ENCODE measurements at places on chromosomes 13 and 19.

DNA sequence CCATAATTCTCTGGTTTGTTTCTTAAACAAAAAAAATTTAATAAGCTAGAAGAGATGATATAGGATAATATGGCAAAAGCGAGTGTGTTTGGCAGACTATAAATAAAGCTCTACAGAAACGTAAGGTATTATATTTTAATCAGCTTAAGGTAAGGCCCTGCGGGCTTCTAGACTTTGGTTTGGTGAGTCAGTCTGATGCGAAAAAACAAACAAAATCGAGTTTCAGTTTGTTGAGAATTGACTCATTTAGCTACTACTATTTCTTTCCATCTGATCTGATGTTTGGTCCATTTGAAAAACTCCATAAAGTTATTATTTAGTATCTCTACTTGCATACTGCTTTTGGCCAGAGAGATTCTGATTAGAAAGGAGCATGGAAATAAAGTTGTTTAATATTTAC, 138.0 kb downstream of the MIPEP start:
- DNase-seq: no peak

DNA sequence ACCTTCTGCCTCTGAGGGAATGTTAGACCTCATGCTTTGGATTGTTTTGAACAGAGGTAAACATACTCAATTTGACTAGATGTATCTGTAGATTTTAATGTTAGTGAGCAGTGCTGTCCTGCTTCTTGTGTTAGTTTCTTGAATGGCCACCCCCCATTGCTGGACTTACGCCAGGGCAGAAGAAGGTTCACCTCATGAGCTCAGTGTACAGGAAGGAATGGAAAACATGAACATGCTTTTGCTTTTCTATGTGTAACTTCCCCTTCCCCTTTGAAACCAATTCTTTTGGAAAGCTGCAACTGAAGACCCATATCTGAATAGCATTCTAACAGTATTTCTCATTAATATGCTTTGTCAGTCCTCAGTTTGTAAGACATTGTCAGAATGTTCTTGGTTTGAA, 32.3 kb downstream of the WASF3 start:
- no peak for DNase-seq

- DNase-seq: no peak
Measured at GRCh38 chr13:93628136-93628797, 401.7 kb downstream of the GPC6 start.

- DNase-seq: no peak
Measured at GRCh38 chr13:98958443-98958794, 19.4 kb downstream of the DOCK9 start.

DNA sequence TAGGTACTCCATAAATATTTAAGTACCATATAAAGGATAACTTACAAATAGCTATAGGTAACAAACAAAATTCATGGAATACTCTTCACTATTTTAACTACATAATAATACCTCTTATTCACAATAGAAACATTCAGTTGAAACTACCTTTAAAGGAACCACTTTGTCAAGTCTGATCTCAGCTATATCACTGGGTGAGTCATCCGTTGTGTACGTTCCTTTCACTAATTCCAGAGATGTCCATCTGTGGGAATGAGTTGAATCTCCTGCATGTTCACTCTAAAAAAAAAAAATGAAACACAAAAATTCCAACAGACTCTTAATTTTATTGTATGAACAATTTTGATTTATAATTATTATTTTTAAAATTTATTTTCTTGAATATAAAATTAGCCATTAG, 149.4 kb upstream of the FBXL3 start:
- no peak for DNase-seq

DNA sequence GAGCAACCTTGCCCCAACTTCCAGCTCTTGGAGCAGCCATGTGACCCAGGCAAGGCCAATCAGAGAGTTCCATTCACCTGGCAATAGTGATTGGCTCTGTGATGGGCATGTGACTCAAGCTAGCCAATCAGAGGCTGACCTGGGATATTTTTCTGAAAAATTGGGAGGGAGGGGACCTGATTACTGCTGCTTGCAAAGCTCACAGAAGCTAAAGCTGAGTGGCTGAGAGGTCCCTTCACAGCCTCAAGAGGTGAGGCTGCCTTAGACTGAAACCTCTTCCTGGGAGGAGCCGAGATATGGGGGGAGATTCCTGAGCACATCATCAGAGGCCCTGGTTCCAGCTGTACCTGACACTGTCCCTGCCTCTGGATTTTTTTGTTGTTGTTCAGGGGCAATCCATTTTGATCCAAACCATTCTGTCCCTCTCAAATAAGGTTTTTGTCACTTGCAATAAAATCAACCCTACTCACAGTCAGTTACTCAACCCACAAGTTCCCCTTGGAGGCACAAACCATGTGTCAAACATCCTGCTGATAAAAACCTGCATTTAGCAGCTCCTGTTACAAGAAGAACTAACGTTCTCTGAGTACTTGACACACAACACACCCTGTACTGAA, 4.8 kb downstream of the CIB3 start:
- DNase-seq: no peak

GRCh38 chr19:15583346-15583745, 31.7 kb upstream of the CYP4F8 start:
- no peak for DNase-seq

- no peak for DNase-seq
Measured at GRCh38 chr19:54252845-54253244, 4.2 kb downstream of the LILRB5 start.

GRCh38 chr13:28031220-28031895, 42.9 kb upstream of the URAD start:
- no peak for DNase-seq

All from activated T-cell treated with anti-CD3 and anti-CD28 coated beads for 4 hours (primary cell).